ENCODE measurements at places on chromosomes 1 and 21.

DNA sequence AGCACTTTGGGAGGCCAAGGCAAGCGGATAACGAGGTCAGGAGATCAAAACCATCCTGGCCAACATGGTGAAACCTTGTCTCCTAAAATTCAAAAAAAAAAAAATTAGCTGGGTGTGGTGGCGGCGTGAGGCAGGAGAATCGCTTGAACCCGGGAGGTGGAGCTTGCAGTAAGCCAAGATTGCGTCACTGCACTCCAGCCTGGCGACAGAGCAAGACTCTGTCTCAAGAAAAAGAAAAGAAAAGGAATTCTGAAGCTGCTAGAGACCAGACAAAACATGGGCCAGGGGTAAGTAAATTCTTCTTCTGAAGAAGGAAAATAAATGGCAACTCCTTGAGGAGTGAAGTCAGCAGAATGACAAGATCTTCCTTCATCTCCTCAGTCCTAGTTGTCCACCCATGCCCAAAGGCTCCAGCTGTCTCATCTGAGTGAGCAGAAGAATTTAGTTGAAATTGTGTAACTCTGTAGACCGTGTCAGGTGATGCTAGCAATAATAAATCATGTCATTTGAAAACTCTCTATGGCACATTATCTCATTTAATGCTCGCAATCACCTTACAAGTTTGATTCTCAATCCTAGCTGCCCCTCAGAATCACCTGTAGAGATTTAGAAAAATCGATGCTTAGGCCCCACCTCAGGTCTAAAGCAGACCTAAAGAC is 14.3 kb downstream of the PDZK1 start:
- peaks cover 26% of the 10 kb centered on the region for H3K4me1 ChIP-seq
- DNase-seq, result no peak
- no peak overlapping the region for H3K27ac ChIP-seq
- H3K36me3 ChIP-seq, result no peaks in the 10 kb centered on the region
- no peak overlapping the region for H3K4me3 ChIP-seq

- H3K27me3 ChIP-seq, result peaks cover 11% of the 10 kb centered on the region
- no peaks in the 10 kb centered on the region for H3K4me1 ChIP-seq
- H3K36me3 ChIP-seq, result no peaks in the 10 kb centered on the region
- H3K4me3 ChIP-seq, result no peak overlapping the region
- no peak for DNase-seq
Observed at GRCh38 chr1:228528612-228529011, 41.4 kb downstream of the RNF187 start.

- no peak overlapping the region for H3K4me3 ChIP-seq
- peaks cover 7% of the 10 kb centered on the region for H3K27me3 ChIP-seq
- H3K27ac ChIP-seq, result no peak overlapping the region
- DNase-seq, result no peak
Observed at GRCh38 chr1:52002038-52002917, 11.8 kb upstream of the RAB3B start.

GRCh38 chr1:232561381-232561780 is 68.6 kb downstream of the SIPA1L2 start:
- peaks cover 5% of the 10 kb centered on the region for H3K4me1 ChIP-seq
- no peaks in the 10 kb centered on the region for H3K27me3 ChIP-seq
- no peaks in the 10 kb centered on the region for H3K36me3 ChIP-seq
- no peak overlapping the region for H3K27ac ChIP-seq
- H3K4me3 ChIP-seq, result no peak overlapping the region
- no peak for DNase-seq

DNA sequence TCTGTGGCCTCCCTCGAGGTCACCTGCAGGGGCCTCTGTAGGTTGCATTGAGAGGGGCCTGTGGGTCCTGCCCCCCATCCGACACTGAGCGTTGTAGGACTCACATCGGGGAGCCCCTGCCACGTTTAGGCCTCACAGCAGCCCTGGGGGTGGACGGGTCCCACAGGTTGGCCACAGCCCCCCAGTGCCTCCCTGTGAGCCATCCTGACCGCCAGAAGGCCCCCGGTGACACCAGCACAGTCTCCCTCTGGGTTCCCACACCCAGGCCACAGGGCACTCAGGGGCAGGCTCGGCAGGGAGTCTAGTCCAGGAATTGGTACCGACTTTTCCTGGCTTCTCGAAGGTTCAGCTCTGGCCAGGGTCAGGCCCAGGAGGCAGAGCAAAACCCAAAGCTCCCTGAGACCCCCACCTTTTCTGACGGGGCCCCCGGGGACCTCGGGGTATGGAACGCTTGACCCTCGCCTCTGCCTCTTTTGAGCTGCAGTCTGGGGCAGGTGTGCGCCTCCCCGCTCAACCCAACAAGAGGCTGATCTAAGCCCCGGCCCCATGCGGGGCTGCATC is 13.9 kb upstream of the POFUT2 start:
- H3K27ac ChIP-seq, result peak overlapping the region; percentile 73
- no peaks in the 10 kb centered on the region for H3K27me3 ChIP-seq
- H3K36me3 ChIP-seq, result no peaks in the 10 kb centered on the region
- DNase-seq, result no peak
- peaks cover 60% of the 10 kb centered on the region for H3K4me1 ChIP-seq

DNA sequence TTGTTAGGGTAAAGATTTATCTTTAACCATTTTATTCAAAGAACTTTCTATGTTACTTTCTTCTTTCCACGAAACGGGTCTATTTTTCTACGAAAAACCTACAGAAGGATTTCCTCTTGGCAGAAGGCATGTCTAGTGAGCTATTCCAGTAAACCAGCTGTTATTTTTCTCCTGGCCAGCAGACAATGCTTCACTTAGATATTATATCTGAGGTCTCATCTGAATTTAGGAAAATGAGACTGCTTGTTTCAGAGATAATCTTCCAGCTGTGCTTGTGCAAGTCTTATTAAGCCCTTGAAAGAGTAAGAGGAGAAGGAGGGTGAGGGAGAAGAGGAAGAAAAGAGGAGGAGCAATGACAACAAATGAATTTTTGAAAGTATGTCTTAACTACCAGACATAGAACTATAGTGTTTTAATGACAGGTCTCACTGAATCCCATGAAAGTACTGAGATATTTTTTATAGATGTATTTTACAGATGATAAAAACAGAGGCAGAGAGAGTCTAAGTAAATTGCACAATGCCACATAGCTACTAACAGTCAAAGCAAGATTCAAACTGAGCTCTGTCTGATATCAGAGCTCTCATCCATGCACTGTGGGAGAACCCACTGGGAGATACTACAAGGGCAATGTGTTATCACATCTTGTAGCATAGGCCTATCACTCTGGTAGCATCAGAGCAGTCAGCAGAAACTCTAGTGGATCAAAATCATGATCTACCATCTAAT is 54.6 kb upstream of the SAMSN1 start:
- H3K36me3 ChIP-seq, result no peaks in the 10 kb centered on the region
- no peaks in the 10 kb centered on the region for H3K4me1 ChIP-seq
- no peak for DNase-seq
- no peak overlapping the region for H3K4me3 ChIP-seq
- no peak overlapping the region for H3K27ac ChIP-seq
- H3K27me3 ChIP-seq, result no peaks in the 10 kb centered on the region

DNA sequence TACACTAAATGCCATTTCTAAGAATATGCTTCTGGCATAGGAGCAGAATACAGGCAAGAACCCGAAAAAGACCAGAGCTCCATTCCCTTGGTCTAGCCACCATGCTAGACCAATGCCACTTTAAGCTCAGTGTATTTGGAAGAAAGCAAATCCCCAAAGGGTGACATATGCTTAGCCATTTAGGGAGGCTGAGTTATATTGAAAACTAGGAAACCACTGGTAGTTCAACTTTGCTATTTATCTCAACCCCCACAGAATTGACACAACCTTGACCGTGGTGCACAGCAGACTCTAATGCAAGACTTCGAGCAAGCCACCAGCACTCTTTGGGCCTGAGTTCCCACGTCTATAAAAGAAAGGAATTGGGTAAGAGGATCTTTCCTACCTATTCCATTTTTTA is 167.9 kb downstream of the ADSS2 start:
- H3K36me3 ChIP-seq, result no peaks in the 10 kb centered on the region
- H3K27me3 ChIP-seq, result no peaks in the 10 kb centered on the region
- H3K4me1 ChIP-seq, result no peaks in the 10 kb centered on the region
- no peak overlapping the region for H3K27ac ChIP-seq
- H3K4me3 ChIP-seq, result no peak overlapping the region
